ENCODE measurements at places on chromosomes 1 and 21.

GRCh38 chr1:89529196-89529595 lies 4.6 kb downstream of the LRRC8B start:
- DNase-seq, result no peak

DNA sequence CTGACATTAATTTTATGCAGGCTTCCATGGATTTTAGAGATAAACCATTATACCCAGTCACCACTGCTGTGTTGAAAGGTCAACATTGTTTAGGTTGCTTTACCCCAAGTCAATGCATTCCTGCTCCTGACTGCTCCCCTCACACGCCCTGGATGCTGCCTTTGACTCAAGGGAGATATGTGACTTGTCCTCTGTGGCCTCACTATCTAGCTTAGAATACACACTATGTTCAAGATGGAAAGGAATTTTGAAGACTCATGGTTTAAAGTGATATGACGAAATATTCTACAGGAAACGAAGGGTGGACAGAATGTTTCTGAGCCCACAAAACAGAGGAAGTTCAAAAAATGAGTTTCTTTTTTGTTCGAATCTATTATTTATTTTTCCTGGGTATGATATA lies 170.4 kb upstream of the NR5A2 start:
- DNase-seq, result no peak

DNA sequence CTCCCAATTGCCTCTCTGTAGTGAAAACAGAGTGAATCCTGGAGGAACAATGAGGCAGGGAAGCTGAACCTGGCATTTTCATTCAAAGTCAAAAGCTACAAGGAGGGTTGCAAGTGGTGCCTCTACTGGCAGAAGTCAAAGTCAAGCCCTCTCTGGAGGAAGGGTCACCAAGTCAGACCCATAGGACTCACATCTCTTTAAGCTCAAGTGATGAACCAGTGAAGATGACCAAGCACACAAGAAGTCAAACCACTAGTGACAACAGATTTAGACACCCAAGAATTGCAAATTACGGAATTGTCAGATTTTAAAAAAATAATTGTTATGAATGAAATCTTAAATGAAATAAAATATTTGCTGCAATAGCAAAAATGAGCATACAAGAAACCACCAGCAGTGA lies 81.1 kb upstream of the ATP1B1 start:
- DNase-seq, result no peak

GRCh38 chr1:15332952-15333715 lies 76.6 kb upstream of the EFHD2 start:
- no peak for DNase-seq

- no peak for DNase-seq
Observed at GRCh38 chr1:109933856-109934711, 23.4 kb downstream of the CSF1 start.

DNA sequence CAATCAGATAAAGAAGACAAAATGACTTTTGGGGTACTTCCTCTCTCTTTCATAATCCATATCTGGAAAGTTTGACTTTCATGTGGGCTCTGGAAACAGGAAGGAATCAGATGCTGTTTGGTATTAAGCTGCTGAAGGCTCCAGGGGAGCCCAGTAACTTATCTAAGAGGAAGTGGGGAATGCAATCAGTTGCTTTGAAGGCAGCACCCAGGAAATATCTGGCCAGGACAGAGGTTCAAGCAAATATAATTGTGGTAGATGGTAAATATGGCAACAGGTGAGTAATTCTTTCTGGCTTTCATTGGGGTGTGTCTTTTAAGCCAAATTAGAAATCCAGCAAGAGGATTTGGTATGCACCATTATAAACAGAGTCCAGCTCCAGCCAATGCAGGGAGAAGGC lies 44.4 kb downstream of the COLGALT2 start:
- no peak for DNase-seq

DNA sequence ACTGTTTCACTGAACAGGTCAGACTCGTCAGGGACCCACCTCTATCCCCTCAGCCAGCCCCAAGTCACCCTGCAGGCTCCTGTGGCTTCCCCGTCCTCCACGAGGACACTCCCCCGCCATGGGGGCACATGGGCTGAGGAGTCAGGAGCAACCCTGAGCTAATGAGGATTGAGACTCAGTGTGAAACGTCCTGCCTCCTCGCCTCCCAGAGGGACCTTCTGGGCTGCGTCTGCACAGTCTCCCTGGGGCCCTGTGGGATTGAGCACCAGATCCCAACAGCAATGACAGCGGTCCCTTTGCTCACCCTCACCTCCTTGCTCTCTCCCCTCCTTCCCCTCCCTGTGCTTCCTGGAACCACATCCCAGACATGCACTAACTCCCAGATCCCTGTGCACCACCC lies 18.9 kb upstream of the SLC25A33 start:
- no peak for DNase-seq

- no peak for DNase-seq
Observed at GRCh38 chr1:75392278-75392677, 218.6 kb downstream of the SLC44A5 start.

GRCh38 chr1:206579747-206580437 lies 32.4 kb downstream of the EIF2D start:
- no peak for DNase-seq

- no peak for DNase-seq
Observed at GRCh38 chr1:225146478-225146877, 217.0 kb downstream of the DNAH14 start.

- DNase-seq, result peak; percentile 47
Observed at GRCh38 chr1:15323351-15323988, 76.4 kb downstream of the FHAD1 start.

DNA sequence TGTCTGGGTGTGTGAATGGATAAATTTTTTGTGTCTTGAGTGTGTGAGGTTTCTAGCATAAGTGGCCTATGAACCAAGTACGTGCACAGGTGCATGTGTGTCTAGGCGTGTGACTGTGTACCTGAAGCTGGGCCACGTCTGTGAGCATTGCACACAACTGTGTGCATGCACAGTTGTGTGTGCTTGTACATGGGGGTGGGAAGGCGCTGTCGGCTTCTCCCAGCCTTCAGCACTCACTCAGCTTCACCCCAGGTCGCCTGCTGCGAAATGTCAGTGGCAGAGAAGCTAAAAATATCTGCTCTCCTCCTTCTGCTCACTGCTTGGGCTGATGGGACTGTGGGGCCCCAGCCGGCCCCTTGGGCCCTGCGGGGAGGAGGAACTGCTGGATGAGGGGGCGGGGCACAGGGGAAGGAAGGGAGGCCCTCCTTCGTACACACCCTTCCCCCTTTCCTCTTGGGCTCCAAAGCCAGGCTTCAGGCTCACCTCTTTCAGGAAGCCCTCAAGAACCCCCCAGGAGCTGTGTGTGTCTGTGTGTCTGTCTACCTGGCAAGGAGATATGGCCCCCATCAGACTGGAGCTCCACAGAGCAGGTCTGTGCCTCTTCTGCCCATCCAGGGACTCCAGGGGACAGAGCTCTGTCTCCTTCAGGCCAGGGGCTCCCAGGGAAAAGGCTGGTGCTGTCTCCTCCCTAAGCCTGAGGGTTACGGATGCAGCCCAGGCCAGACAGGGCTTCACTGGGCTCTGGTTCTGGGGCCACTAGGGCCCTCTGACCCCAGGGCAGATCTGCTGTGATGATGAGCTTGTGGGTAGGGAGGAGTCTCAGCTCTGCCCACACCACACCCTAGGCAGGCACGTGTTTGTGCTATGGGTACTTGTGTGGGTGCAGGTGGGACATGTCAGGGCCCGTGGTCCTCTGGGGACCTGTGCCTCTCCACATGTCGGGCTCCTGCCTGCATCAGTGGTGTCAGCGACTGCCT lies 35.6 kb upstream of the WASF2 start:
- DNase-seq, result no peak

DNA sequence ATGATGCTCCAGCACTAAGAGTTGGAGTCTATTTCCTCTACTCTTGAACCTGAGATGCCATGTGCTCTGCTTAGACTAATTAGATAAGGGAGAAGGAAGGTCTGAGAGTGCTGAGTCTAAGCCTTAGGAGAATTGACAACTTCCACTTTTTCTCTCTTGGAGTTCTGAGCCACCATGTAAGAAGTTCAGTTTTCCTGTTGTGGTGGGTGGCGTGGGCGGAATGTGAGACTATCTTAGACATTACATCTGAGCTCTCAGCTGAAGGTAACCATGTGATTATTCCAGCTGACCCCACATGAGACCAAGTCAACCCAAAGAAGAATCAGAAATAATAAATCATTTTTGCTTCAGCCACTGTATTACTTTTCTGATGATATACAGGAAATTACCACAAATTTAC lies 404.5 kb upstream of the LRRC7 start:
- no peak for DNase-seq

DNA sequence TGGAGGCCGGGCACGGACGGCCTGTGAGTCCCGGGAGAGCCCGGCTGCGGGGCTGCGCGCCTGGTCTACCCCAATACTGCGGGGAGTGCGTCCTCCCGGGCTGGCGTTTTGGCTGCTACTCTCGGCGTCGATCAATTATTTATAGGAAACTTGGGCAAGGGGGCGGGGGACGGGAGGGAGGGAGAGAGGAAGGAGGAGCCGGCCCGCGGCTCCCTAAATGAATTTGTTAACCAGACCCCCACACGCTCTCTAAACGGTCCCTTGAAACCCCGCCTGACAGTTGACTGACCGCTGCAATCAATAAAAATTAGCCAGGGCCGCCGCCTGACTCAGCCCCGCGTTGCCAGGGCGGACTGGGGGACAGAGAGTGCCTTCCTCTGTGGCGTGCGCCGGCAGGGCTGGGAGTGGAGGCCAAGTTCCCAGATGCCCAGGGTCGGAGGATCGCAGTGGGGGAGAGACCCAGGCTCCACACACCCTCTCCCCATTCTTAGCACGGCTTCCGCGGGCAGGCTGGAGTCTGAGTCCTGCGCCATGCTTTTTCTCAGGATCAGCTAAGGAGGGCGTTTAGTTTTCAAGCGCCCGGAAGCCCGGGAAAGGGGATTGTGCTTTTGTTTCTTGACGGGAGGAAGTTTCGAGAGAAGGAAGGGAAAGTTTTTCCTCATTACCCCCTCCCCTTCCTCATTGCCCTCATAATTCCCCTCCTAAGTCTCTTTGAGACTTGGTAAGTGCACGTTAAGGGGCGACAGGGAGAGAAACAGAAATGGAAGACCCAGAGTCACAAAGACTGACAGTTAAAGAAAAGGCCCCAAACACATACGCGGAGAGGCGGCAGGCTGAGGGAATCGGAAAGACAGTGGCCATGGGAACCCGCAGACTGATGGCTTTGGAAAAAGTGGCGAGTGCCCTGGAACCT lies 6.2 kb downstream of the PAX7 start:
- DNase-seq, result no peak

DNA sequence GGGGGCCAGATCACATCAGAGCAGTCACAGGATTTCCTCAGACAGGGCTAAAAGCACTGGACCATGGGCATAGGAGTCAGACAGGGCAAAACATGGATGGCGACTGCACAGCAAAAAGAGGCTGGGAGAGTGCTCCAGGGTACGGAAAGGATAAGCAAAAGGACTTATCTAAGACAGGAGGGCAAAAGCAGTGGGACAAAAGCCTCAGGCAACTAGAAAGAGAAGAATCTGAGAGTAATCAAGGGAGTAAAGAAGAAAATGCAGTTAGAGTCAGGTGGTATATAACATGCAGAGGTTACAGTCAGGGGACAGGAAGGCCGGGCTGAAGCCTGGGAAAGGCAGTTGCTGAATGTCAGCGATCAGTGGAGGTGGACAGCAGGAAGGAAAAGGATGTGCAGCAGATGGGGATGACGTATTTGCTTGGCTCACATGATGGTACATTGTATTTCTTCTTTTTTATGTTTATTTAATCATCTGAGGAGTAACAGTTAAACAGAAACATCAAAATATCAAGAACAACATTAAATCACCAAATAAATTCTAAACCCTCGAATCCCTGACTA lies 63.1 kb upstream of the CNN3 start:
- DNase-seq, result no peak

DNA sequence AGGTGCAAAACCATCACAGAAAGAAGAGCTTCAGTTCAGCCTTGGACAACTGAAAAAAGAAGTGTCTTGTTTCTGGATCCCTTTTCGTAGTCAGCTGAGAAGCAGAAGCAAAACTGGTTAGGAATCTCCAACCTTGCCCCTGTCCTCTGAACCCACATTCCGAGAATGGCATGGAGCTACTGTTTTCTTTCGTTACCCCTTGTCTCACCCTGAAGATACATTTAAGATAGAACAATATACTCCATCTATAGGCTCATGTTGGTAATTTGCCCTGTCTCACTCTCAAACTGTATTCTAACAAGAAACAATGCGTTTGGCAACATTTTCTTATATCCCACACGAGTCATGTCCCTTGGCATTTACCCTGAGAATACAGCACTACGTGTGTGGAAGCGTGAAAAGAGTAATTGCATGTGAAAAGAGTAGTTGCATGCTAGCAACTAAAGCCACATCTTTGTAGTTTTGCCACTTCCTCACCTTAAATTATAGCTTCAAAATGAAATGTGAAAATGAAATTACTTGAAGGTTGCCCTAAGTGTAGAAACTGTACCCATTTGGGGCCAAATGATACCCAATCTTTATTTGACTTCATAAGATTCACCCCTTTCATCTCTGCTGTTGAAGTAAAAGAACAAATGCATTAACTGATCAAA lies 5.3 kb downstream of the SLAMF7 start:
- no peak for DNase-seq

DNA sequence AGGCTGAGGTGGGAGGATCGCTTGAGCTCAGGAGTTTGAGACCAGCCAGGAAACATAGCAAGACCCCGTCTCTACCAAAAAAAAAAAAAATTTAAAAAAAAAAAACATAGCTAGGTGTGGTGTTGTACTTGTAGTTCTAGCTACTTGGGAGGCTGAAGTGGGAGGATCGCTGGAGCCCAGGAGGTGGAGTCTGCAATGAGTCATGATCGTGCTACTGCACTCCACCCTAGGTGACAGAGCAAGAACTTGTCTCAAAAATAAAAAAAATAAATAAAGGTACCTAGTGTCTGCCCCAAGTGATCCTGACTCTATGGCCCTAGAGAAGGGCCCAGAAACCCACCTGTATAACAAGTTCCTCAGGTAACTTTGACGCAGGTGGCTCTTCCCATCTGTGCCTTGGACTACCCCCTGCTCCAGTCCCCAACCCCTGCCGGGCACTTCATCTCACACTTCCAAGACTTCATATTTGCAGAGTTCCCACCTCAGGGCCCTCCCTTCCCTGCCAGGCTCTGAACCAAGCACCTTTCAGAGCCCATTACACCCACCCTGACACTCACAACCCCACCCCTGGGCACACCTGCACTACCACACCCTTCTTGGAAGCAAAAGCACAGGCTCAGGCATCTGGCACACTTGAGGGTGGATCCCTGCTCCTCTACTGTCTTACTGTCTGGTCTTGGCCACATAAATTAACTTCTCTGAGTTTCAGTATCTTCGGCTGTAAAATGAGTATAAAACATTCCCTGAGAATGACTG lies 80.2 kb upstream of the KLHDC7A start:
- DNase-seq, result no peak

GRCh38 chr1:203060115-203060514 lies 25.7 kb downstream of the MYOG start:
- DNase-seq, result no peak

DNA sequence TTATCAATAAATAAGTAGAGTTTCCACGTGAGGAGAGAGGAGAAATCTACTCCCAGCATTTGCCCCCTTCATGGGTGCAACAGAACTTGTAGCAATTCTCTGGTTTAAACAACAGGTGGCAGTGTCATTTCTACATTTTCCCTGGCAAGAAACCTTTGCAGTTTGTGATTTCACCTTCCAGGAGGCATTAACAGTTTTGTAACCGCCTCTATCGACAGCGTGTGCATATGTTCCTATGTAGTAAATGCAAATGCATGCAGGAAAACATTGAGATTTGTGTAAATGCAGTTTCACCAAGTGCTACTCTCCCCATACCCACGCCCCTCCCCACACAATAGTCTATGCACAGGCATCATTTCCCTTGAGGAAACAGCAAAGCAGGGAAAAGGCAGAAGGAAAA lies 494.7 kb downstream of the SMYD3 start:
- DNase-seq, result no peak

Data from stimulated activated CD8-positive, alpha-beta memory T cell treated with anti-CD3 and anti-CD28 coated beads, Interleukin-15, amount 100 ng/mL, for 24 hours (primary cell).